ENCODE measurements at places on chromosomes 1 and 21. TPM values are rescaled to one million over a fixed set of nuclear protein-coding genes. Genes with fewer than 3 reads are reported as not detected.

GRCh38 chr21:21232320-21232719, 234.1 kb downstream of the NCAM2 start:
- peak; percentile 54 for DNase-seq

- DNase-seq: peak; percentile 57
These were observed 1.2 kb upstream of the KIRREL1 start for GRCh38 chr1:157992031-157992832.

GRCh38 chr1:172335377-172335776, 85.1 kb upstream of the C1orf105 start:
- DNase-seq: no peak

- DNase-seq: no peak
These were observed 2.5 kb downstream of the WNT9A start for GRCh38 chr1:227944931-227945890.

Gene CRP
- total RNA-seq: not detected

DNA sequence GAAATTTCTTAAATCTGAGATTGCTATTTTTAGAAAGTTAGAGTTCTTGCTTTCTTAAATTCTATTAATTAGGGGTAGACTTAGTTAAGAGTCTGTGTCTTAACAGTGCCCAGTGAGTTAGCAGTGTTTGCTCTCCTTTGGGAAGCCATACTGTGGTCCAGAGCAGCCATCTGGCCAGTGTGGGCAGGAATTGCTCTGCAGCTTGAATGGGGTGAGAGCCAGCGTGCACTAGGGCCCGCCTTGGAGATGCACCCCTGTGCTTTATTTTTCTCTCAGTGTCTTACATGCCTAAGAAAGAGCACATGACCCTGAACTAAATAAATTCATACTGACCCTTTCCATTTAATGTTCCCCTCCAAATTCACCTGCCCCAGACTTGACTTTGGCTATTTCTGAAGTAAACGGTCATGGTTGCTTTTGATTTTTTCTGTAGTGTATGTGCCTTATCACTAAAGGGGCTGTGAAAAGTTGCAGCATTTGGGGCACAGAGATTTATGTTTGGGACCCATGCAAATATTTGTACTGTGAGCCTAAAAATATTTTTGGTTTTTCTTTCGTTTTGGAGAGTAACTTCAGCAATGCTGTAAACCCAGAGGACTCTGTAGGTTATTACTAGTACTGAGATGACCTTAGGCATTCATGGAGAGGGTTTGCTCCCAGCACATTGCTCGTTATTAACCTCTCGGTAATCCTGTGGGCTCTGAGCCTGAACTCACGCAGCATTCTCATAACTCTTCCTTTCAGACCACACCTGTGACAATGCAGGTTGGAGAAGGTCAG, 21.3 kb upstream of the KCNQ4 start:
- DNase-seq: no peak

Gene TMEM167B
- 22.3 TPM for total RNA-seq

GRCh38 chr1:209102120-209102519, 481.4 kb upstream of the CAMK1G start:
- DNase-seq: no peak

Gene LRRC71
- not detected for total RNA-seq

DNA sequence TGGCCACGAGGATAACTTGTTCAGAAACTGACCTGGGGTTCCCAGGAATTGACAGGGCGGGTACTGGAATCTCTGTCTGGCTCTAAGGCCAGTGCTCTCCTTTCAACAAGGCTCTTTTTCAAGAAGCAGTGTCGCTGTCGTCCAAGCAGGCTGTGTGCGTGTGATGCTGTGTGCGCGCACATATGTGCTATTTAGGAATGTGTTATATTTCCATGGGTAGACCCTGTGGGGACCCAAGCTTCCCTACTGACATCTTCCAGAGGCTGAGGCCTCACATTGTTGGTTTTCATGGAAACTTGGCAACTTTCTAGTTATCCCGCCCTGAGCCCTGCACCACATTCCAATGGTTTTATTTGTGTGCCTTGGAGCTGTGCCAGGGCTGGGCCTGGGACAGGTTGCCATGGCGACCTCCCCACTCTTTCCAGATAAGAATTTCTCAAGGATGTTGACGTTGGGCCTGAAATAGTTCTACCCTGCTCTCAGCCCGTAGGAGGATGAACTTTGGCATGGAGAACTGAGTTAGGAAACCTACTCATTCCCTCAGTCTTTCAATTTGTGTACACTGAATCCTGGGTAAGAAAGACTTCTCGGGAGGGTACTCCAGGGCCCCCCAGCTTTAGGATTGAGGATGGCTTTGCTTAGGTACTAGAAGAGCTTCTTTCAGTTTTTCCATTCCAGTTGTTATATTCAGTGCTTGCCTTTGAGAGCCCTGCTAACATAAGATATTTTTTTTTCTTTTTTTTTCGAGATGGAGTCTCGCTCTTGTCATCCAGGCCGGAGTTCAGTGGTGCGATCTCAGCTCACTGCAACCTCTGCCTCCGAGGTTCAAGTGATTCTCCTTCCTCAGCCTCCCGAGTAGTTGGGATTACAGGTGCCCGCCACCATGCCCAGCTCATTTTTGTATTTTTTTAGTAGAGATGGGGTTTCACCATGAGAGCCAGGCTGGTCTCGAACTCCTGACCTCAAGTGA, 38.8 kb upstream of the SRSF10 start:
- peak; percentile 98 for DNase-seq

DNA sequence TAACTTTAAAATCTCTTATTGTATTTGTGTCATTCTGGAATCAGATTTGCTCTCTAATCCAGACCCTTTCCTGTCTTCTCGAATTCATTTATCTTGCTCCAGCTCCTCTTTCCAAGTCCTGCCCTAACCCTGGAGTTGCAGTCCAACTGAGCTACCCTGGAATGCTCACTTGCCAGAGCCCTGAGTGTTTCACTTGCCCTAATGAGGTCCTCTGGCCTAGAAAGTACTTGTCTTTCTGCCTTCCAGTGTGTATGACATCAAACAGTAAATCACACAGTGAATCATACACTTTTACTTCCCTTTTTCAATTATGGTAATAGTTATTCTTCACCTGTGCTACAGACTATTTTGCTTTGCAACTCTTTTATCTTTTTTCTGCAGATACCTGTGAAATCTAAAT, 96.9 kb downstream of the NEK7 start:
- no peak for DNase-seq

DNA sequence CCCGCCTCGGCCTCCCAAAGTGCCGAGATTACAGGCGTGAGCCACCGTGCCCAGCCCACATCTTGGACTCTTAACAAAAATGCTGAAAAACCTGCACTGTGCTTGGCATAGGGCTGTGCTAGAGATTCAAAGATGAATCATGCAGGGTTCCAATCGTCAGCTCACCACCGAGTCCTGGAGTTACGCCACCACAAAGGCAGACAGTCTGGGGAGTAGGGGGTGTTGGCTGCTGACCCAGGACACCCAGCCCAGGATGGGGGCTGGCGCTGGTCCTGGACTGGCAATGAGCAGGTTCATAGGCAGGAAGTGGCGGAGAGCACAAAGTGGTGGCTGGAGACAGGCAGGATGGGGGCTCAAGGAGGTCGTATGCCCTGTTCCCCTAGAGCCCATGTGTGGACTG, 16.0 kb downstream of the PSRC1 start:
- DNase-seq: no peak

DNA sequence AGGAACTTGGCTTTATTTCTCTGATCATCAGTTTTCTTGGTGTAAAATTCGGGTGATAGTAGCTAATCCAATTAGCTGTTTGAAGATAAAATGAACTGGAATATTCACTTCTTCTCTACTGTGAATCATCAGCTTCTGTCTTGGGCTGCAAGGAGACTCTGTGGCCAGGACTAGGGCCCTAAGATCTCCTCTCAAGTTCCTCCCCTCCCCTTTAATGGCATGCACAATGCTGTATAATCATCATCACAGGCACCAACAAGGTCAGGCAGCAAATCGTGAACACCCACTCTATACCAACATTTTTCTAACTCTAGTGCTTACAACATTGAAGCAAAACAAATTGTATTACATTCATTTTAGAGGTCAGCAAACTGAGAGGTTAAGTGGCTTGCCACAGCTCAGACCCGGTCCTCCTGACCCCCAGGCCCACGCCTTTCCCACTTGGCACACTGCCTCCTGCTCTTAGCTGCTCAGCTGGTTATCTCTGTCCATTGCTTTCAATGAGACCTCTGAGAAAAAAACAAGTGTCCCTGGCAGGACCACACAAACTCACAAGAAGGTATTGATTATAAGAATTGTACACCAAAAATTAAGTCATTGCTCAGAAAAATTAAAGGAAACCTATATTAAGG, 31.8 kb downstream of the LRRC52 start:
- no peak for DNase-seq

DNA sequence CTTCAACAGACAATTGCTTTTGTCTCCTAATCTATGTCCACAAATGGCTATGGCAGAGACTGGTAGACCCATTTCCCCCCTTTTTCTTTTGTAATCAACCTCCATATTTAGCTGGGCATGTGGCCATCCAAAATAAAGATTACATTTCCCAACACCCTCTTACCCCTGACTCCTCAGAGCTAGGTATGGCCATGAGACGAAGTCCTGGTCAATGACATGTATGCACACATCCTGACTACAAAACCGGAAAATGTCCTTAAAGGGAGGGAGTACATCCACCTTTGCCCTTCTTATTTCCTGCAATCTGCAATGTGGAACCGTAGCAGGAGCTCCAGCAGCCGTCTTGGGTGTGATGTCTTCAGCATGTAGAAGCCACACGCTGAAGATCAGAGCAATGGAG, 36.2 kb upstream of the RCSD1 start:
- DNase-seq: no peak

DNA sequence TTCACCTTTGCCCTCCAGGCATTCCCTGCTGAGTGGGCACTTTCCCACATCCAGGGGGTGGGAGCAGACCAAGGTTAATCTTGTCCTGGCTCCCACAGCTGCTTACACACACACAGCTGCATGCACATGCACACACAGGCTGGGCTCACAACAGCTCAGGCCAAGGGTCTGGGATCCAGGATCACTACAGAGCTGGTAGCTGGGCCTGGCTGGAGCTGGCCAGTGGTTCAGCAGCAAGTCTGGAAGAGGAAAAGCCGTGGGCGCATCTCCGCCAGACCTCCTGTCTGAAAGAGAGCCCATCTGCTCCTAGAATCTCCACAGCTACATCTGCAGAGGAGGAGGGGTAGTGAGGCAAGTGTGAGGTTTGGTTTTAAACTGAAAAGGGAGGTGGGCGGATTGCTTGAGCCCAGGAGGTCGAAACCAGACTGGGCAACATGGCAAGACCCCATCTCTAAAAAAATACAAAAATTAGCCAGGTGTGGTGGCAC, 3.8 kb downstream of the CDK18 start:
- no peak for DNase-seq

DNA sequence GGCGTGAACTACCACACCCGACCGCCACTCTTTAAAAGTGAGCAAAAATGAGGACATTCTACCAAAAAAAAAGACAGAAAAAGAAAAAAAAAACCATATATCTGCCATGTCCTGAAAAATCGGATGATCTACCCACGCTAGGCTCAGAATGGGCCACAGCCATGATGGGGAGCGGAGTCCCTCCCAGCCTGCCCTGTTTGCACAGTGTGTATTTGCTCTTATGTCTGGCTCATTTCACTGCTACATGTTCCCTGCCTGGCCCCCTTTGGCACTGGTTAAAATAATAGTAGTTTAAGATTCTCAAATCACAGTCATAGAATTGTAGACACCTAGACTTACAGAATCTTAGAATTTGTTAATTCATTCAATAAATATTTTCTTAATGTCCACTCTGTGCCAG, 121.9 kb downstream of the PTPRU start:
- DNase-seq: no peak

Gene ECM1
- 27.5 TPM for total RNA-seq

Gene LORICRIN
- not detected for total RNA-seq

DNA sequence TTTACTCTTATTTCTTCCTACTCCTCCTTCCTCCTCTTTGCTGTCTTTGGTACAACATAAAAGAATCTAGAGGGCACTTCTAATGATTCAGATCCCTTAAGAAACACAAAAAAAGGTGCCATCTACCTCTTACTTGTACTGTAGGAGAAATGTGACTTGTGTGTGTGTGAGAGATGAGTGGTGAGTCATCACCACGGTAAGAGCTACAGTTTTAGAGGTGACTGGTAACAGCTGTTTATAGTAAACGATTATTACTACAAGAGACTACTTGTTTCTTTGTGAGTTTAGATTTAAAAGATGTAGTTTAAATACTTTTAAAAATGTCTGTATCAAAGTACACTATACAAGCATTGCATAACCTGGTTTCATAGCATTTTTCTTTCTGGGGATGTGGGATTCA, 40.4 kb downstream of the SLC35D1 start:
- DNase-seq: peak; percentile 80

DNA sequence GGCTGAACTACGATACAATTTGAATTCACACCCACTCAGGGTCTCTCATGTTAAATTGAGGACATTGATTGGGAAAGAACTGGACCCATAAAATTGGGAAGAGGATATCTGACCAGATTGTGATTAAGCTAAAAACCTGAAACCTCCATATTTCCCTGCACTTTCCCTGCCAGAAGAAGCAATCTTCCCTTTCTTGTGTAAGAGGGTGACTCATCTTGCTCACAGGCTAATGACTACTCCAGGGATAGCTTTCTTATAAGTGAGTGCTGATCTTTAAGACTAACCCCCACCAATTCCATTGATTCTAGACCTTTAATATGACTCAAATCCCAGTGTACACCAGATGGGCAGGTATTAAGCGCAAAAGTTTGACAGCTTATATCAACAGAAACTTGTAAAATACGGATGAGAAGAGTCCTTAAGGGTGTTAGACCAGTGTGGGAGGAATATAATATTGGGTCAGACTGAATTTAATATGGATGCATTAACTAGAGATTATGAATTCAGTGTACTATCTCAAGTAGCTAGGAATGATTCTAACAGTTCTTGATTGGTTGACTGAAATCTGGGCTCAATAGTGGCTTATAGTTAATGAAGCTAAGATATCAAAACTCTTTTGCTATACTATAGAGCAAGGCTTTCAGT, 12.1 kb upstream of the SGIP1 start:
- DNase-seq: peak; percentile 58

Gene ABCB10
- 8.9 TPM for total RNA-seq

Gene VHLL
- not detected for total RNA-seq

GRCh38 chr1:247367786-247368422, 36.2 kb upstream of the ZNF496 start:
- DNase-seq: peak; percentile 68

- DNase-seq: no peak
These were observed 40.9 kb downstream of the PTAFR start for GRCh38 chr1:28135371-28136168.

Gene GJA4
- not detected for total RNA-seq
